ENCODE measurements at places on chromosomes 16 and 17. TPM values are rescaled to one million over a fixed set of nuclear protein-coding genes. Genes with fewer than 3 reads are reported as not detected.

Gene CX3CL1
- 14.6 TPM for total RNA-seq

Gene SLC2A4
- total RNA-seq: 8.1 TPM

- no peak for DNase-seq
These were observed 33.6 kb upstream of the CCR7 start for GRCh38 chr17:40598619-40599467.

GRCh38 chr17:49798182-49798581 is 9.7 kb downstream of the KAT7 start:
- DNase-seq: no peak

DNA sequence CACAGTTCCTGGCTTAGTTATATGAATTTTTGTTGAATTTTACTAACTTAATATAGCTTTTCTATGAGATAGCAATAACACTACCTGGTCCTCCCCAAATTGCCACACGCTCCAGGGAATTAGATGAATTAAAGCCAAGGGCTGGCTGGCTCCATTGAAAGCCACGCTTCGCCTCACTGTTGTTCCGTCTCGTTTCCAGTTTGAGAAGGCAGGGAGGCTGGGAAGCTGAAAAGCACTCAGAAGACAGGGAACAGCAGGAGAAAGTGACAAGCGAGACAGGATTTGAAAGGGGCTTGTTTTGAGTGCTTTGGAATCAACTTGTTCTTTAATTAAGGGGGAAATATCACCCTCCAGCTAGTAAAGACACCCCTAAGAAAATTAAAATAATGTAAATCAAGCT is 425.3 kb downstream of the CA10 start:
- no peak for DNase-seq

- DNase-seq: no peak
These were observed 316.1 kb upstream of the IRX3 start for GRCh38 chr16:54602666-54603065.

- DNase-seq: no peak
These were observed 10.0 kb downstream of the CNGB1 start for GRCh38 chr16:57960826-57961472.

GRCh38 chr17:49018116-49018612 is 21.0 kb downstream of the IGF2BP1 start:
- DNase-seq: no peak

GRCh38 chr17:39212841-39213480 is 12.8 kb downstream of the STAC2 start:
- no peak for DNase-seq

GRCh38 chr16:52526116-52526828 is 20.7 kb downstream of the TOX3 start:
- DNase-seq: no peak

DNA sequence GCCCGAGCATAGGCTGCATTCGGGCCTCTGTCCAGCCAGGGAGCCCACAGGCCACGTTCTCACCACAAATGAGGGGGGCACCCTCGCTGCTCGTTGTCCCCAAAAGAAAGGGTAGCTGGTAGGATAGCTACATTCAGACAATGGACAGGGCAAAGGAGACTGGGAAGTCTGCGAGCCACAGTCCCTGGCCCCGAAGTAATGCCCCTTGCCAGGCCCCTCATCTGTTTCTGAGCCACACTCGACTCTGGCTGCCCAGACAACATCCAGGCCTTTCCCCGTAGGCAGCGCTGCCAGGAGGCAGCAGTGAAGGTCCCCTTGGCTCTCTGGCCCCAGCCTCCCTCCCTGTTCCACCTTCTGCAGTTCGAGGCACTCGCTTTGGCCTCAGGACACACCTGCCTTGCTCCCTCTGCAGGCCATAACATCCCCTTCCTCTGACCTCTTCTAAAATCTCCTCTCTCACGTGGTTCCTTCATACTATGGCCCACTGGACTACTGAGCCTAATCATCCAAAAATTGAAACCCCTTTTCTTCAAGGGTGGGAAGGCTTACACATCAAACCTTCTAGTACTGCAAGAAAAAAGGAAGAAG is 12.2 kb downstream of the AIPL1 start:
- no peak for DNase-seq

Data from mesenteric fat pad (tissue), 1 donor.